Stimulated activated CD8-positive, alpha-beta memory T cell treated with anti-CD3 and anti-CD28 coated beads, Interleukin-7, amount 100 ng/mL, for 1 hour (primary cell): ENCODE measurements at places on chromosomes 3 and 15.
A peak's percentile ranks its signal among the peaks of the same experiment; 100 is the strongest.

DNA sequence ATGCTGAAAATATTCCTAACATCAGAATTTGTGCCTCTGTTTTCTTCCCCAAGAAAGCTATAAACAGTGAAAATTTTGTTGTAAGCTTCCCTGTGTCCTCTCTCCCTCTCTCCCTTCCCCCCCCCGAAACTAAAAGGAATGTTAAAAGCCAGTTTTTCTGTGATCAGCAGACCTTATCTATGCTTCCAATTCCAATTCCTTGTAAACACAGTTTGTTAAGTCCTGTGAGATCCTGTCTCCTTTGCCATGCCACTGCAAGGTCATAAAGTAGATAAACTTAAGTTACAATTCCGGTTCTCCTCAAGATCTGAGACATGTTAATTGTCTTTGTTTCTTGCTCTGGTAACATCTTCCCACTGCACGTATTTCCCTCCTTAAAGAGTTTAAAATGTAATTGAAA is 42.9 kb upstream of the DHX36 start:
- DNase-seq = no peak

GRCh38 chr15:31412824-31413223 is 86.2 kb downstream of the KLF13 start:
- DNase-seq = no peak

- DNase-seq = no peak
Observed at GRCh38 chr3:108474581-108474980, 35.8 kb downstream of the MYH15 start.

DNA sequence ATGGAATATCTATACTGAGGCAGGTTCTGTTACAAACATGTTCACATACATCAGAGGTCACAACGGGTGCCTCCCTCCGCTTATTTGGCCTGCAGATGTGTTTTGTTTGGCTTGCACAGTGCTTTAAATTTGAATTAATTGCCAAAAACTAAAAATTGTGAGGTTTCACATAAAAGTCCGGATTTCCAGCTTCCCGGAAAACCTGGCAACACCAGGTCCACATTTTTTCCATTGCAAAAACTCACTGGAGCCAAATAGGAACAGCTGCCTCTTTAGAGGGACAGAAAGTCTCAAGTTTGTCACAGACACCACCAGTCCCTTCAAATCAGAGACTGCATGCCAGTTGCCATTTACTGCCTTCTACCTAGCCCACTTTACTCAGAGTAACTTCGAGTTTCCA is 205.9 kb upstream of the MDFIC2 start:
- no peak for DNase-seq

- DNase-seq = no peak
Observed at GRCh38 chr15:77118882-77119321, 48.0 kb upstream of the TSPAN3 start.

GRCh38 chr3:59746585-59746984 is 696.8 kb upstream of the CFAP20DC start:
- DNase-seq = no peak

- no peak for DNase-seq
Observed at GRCh38 chr3:68239542-68239941, 585.1 kb upstream of the SUCLG2 start.

DNA sequence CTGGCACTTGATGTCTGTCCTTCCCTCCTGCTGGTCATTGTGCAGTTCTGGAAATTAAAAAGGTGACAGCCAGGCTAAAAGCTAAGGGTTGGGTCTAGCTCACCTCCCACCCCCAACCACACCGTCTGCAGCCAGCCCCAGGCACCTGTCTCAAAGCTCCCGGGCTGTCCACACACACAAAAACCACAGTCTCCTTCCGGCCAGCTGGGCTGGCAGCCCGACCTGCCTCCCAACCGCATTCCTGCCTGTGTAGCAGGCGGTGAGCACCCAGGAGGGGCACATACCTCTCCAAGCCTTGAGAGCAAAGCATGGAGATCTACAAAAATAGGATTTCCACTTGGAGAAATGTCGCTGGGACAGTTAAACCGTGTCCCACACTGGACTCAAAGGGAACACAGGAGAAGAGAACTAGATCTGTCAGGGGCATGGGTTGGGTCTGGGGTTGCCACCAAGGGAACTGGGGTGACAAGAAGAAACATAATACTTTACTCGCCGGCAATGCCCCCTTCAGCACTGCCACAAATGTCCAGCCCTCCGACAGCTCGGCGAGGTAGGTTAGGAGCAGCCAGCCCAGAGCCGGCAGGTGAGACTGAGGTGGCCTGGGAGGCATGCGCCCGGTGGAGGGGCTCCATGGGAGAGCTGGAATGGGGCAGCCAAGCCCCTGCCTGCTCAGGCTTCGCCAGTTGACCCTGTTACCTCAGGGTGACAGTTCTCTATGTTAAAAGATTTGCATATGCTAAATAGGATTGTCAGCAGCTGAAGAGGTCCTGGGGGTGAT is 52.2 kb downstream of the EXOG start:
- DNase-seq = no peak

GRCh38 chr3:128598884-128599664 is 51.5 kb downstream of the RPN1 start:
- DNase-seq = no peak

DNA sequence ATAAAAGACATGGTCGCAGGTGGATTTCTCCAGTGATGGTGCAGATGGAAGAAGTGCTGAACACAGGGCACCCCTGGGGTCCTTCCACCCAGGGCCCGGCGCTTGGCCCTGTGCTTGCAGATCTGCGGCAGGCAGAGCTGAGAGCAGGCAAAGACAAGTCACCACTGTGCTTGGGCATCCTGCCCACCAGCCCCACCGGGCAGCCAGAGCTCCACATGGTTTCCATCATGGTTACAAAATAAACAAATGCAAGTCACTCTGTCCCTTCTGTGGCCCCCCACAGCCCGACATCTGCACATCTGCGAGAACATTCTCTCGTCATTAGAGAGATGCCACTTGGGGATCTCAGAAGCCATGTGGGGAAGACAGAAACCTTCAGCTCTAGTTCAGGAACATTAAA is 37.6 kb upstream of the SFMBT1 start:
- no peak for DNase-seq

DNA sequence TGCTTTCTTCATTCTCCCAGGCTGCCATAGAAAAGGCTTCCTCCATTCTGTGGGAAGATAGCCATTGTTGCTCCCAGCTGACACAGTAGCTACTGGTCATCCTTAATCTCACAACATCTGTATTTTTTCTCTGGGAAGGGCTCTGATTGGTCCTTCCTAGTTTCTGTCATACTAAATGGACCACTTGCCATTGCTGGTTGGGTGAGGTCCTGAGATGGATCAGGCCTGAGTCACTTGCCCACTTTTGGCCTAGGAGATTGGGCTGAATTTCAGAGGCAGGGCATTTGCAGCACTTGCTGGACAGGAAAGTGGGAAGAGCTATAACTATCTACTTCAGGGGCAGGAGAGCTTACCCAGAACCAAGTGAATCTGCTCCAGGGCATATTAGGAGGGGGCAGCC is 106.5 kb upstream of the PROK2 start:
- DNase-seq = no peak

- no peak for DNase-seq
Observed at GRCh38 chr3:102174312-102174712, 260.5 kb upstream of the ZPLD1 start.

DNA sequence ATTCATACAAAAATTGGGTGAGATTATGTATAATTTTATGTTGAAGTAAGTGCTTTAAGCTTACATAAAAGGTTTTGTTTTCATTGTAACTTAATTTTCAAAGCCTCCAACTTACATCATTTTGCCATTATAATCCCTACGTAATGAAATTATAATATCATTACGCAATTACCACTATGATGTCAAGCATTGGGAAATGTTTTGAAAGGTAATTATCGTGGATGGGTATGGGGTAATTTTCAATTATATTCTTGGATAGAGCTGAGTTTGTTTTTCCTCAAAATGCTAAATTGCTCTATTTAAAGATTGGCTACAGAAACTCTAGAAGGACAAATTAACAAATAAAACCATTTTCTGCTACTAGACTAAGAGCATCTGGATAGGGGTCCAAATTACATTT is 80.2 kb upstream of the FAM3D start:
- no peak for DNase-seq

DNA sequence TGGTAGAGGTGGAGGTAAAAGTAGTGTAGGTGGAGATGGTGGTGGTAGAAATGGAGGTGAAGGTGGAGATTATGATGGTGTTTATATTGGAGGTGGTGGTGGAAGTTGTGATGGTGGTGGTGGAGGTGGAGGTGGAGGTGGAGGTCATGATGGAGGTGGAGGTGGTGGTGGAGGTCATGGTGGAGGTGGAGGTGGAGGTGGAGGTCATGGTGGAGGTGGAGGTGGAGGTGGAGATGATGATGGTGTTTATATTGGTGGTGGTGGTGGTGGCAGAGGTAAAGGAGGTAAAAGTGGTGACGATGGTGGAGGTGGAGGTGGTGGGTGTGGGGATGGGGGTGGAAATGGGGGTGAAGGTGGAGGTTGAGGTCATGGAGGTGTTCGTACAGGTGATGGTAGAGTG is 107.8 kb downstream of the ASB7 start:
- no peak for DNase-seq

- no peak for DNase-seq
Observed at GRCh38 chr3:111103807-111104206, 32.2 kb downstream of the NECTIN3 start.

- DNase-seq = no peak
Observed at GRCh38 chr15:65801229-65801805, 9.2 kb upstream of the DENND4A start.

- DNase-seq = no peak
Observed at GRCh38 chr15:62164396-62165103, 535 bp downstream of the C2CD4B start.

- DNase-seq = no peak
Observed at GRCh38 chr3:197734667-197735318, 1.9 kb downstream of the RUBCN start.

DNA sequence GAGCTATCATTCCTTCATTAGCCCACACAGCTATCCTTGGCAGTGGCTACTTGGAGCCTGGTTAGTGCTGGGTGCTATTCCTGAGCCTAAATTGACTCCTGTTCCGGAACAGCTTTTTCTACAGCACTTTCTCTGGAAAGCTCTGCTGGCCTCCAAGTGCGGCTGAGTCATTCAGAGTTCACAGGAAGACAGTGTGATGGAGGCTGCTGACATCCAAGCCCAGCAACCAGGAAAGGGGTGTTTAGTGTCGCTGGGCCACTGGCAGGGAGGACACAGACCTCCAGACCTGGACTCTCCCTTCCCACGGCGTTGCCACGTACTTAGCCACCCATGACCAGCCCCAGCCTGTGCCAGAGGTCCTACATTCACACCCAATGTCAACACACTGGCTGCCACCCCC is 28.7 kb downstream of the CACNA2D2 start:
- no peak for DNase-seq

GRCh38 chr3:9946112-9947024 is 5.8 kb downstream of the PRRT3 start:
- DNase-seq = peak; percentile 69

DNA sequence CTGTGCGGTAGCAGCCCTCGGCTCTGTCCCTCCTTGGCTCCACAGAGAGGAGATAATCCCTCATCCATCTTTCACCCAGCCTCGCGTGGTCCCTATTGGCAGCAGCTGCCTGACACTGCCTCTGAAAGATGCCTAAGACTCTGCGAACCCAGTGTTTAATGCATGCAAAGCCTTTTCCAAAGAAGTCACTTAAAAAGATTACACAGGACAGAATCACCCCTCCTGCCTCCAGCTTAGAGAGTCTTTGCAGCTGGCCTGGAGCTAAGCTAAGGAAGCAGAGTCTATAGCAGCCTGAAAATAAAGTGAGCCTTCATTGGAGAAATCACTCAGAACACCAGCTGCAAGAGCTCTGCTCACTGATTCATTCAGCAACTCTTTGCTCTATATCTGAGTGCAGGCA is 247.2 kb downstream of the SHQ1 start:
- no peak for DNase-seq

DNA sequence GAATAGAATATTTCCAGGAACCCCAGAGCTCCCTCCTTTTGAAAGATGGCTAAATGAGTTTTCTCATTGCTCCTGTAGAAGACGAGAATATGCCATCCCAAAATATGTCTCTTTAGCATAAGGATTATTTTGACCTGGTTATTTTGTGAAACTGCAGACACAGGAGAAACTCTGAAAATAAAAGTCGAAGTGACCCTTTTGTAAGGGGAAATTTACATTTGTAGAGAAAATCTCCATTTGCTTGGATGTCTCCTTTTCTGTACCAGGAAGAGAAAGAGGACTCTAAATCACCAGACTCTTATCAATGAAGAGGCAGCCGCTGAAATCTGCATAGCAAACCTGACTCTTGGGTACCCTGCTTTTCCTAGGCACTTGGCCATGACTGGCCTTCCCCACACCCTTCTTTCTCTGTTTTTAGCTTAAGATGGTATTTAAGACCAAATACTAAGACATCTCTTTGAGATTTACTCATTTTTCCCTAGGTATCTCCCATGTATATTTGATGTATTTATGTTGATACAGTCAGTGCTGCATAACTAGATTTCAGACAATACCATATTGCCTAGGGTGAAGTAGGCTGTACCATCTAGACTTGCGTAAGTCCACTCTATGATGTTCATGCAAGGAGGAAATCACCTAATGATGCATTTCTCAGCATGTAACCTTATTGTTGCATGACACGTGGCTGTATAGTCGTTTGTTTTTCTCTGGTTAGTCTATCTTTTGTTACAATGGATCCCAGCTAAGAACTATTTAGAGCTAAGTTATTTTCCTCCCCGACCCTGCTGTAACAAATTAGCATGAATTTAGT is 98.2 kb upstream of the UBE3A start:
- no peak for DNase-seq

DNA sequence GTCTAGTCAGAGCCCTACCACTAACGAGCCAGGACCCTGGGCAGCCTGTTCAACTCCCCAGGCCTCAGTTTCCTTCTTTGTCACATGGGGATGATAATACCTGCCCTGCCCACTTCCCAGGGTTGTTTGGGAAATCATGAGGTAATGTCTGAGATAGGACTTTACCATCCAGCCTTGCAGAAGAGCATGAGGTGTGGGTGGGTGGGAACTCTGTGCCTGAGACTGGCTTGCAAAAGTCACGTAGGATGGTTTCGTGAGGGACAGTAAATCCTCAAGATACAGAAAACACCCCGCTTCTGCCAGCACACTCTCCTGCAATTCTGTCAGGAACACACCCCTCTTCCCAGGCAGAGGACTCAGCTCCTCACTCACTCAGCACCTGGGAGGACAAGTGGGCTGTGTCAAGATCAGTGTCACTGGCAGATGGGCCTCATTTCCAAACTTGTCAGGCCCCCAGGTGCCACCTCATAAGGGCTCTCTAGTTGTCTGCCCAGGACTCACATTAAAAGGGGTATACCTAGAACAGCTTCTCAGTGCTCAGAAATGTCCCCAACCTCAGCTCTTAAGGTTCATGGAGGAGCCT is 58.4 kb downstream of the DAPK2 start:
- no peak for DNase-seq

GRCh38 chr15:41521614-41522013 is 8.0 kb upstream of the LTK start:
- no peak for DNase-seq
